Fibroblast of the conjunctiva (primary cell): ENCODE measurements at places on chromosomes 3 and 15.

- DNase-seq, result no peak
Observed at GRCh38 chr3:49713336-49714105, 6.0 kb downstream of the AMIGO3 start.

DNA sequence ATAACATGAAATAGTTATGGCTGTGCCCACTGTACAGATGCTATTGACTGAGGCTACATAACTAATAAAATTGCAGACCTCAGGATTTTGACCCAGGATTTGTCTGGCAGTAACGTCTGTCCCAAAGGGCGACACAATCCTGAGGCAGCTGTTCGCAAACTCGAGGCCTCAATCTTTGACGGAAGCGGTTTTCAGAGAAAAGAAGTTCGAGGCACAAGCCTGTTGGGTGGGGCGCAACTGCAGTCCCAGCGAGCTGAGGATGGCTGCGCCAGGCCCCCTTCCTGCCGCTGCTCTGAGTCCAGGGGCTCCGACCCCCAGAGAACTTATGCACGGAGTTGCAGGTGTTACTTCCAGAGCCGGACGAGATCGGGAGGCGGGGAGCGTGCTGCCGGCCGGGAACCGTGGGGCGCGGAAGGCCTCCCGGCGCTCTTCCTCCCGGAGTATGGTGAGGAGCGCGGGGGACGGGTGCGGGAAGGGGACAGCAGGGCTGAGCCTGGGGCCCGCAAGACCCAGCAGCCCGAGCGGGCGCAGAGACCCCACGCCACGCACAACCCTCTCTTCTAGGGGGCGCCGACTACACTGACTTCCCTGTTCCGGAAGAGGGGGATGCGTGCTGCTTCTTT is at the start of gene PARP15:
Gene PARP15 (plus strand): TSS at position 242 of the 623 bp plus-strand sequence. CDS start 18 bp downstream, at position 260.
- no peak for DNase-seq

GRCh38 chr3:131502530-131503319 is at the start of gene MRPL3:
Gene MRPL3 (minus strand): TSS chr3:131502971. CDS start chr3:131502821, 150 bp downstream.
- DNase-seq, result peak; percentile 72

DNA sequence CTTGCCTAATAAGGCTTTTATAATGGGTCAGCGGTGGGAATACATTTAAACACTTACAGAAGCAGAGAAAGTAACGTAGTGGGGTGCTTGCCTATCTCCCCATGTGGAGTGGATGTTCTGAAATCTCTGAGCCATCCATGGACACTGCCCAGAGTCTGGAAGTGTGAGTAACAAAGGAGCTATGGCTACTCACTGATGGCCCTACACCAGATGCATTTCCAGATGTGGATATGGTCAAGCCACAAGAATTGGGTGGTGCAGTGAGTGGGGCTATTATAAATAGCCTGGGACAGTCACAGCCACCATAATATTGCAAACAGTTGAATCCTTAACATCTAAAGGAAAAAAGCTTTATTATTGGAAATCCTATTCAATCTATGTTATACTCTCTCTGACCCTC is 96.6 kb downstream of the CGNL1 start:
- DNase-seq, result no peak

GRCh38 chr3:45529697-45530096 is 64.9 kb upstream of the LIMD1 start:
- DNase-seq, result no peak

DNA sequence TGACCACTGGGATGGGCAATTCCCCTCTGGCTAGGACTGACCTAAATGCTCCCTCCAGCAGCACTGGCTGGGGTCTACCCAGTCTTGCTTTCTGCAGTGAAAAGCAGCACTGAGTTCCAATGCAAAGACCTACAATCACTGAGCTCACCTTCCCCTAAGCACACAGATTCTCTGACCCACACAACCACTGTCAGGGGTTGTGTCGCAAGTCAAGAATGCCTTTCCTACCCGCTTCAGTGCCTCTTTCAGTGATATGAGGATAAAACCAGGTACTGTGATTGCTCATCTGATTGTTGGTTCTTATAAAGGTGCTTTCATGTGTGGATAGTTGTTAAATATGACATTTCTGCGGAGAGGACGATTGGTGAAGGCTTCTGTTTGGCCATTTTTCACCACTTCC is 345.6 kb downstream of the GAP43 start:
- DNase-seq, result no peak
